ENCODE measurements at places on chromosomes 1 and 21.

DNA sequence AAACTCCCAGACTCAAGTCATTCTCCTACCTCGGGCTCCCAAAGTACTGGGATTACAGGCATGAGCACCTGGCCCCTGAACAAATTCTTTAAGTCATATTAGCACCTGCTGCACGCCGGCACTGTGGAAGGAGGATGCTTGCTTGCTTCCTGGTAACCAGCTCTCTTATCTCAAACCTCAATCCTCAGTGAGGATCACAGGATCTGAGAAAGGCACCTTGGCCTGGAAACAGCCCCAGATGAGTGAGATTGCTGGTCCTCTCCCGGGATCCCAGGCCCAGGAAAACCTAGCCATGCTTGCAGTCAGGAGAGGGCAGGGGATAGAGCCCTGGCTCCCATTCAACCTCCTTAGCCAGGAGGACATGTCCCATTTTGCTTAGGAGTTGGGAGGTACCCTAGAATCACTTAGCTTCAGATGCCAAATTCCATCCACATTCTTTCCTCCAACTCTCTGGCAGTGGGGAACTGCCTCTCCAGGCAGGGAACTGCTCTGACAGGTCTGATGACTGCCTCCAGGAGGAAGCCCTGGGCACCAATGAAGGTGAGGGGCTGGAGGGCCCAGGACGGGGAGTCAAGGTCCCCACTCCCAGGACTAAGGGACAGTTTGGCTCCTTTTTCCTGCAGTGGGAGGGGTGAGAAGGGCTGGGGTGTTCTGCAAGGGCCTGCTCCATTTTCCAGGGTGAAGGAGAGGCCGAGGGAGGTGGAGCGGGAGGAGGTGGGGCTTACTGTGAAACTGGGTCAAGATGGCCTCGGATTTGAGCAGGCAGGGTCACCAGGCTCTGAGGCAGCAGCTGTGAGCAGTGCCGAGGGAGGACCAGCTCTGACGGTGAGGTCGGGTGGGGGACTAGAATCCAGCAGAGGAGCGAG lies 9.5 kb downstream of the GPR37L1 start:
- DNase-seq: no peak

DNA sequence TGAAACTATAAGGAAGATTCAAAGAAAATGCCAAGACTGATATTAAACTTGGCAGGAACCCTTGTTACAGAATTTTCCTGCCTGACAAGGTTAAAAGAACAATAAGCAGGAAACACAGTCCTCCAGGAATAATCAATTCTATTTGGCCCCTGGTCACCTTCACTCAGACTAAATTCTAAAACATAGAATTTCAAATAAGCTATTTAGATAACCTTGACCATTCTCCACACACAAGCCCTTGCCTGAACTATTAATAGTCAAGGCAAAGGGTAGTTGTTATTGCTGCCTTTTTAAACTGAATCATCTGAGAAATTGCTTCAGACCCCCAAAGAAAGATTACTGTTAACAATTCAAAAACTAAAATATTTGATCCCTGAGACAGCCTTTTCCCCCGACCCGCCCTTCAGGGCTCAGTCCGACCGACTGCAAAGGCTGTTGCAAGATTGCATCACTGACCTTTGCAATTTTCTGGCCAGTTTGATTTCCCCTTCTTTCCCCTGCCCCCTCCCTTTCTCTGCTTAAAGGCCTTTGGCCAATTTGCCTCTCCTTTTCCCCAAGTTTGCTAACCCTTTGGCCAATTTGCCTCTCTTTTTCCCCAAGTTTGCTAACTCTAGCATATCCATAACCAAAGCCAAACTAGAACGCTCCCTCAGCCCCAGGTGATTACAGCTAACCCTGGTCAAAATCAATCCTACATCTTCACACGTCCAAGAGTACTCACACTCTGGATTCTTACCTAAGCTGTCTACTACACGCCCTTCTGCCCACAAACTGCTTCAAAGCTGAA lies 1.4 kb upstream of the G0S2 start:
- no peak for DNase-seq

- peak; percentile 17 for DNase-seq
Measured at GRCh38 chr1:245956225-245956624, 550.9 kb downstream of the SMYD3 start.

GRCh38 chr1:150596095-150596892 lies 16.9 kb upstream of the MCL1 start:
- DNase-seq: no peak

DNA sequence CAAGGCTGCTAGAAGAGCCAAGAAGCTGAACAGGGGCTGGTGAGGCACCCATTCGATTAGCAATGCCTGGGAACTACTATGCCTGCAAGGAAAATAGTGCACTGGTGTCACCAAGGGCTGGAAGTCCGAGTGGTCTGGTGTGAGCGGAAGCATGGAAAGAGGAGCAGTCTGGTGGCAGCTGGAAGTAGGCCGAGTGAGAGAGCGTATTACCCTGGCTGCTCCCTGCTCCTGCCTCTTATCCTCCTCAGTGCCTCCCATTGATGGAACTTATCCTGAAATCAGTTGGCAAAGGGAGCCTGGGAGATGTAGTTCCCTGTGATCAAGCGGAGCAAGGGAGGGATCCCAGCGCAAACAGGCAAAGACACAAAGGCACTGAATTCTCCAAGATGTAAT lies 9.6 kb downstream of the SMAP2 start:
- no peak for DNase-seq

- no peak for DNase-seq
Measured at GRCh38 chr1:15083578-15083977, 70.0 kb upstream of the TMEM51 start.

GRCh38 chr21:25572861-25573310 lies 34.4 kb downstream of the MRPL39 start:
- DNase-seq: peak; percentile 69

DNA sequence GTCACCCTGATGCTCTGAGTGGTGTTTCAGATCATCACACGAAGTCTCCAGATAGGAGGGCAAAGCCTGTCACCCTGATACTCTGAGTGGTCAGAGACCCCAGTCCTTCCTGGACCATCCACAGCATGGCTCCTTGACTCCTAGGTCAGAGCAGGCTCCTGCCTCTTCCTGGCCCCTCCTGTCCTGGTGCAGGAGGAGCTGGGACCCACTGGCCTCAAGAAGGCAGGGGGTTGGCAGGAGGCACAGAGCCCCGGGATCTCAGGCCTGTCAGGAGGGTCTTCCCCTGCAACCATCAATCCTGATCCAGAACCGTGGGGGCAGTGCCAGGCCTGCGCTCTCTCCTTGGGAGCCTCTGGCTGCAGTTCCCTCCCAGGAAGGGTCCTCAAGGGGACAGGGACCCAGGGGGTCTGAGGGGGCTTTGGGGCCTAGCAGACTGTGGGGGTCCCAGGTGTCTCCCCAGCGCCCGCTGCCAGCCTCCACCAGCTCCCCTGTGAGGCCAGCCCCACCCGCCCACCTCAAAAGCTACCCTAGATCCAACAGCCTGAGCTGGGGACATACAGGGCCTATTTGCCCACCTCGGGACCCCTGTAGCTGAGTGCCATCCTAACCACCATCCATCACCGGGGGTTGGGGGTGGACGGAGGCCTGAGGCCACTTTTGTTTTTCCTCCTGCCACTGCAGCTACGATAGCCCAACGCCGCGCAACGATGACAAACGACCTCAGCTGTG lies 27.5 kb downstream of the COL6A1 start:
- DNase-seq: no peak

DNA sequence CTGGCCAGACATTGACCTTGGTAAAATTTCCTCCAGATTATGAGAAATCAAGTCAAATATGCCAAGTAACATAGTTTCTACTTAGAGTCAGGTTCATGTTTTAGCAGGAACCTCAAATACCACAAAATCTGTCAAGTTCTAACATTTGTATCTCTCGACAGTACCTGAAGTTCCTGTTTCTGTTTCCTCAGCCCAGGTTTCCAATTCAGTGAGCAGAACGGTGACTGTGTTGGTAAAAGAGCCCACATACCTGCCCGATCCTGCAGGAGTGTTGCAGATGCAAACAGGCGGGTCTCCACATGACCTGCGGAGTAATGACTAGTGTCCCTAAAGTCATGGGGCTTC lies 57.9 kb upstream of the LGALS8 start:
- peak; percentile 64 for DNase-seq

- no peak for DNase-seq
Measured at GRCh38 chr1:117286145-117286544, 75.4 kb upstream of the VTCN1 start.

DNA sequence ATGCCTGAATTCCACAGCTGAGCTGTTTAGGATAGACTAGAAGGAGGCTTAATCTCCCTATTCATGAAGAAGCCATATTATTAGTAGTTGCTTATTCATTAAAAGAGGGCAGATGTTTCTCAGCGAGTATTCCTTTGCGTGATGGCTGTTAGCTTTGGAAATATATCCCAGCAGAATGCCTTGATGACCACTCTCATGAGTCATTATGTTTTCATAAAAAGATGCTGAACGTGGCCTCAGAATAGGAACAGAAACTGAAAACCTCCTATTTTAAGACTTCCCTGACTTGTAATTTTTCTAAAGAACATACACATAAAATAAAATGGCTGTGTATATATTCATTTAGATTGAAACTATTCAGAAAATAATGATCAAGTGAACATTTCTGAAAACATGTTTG lies 9.6 kb upstream of the PLA2G4A start:
- DNase-seq: no peak

DNA sequence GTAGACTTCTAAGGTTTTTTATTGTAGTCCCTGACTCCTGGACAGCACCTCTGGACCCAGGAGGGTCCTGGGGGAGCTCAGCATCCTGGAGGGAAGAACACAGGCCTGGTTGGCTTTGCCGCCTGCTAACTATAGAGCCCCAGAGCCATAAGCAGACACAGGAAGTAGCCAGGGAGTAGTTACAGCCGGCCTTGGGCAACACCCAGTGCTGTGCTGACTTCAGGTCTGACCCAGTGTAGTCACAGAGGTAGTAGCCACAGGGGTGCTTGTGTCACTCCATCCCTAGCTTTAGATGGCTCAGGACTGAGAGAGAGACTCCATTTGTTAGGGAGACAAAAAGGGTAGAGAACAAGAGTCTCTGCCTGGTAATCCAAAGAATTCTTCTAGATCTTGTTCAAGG lies 21.9 kb downstream of the MCOLN2 start:
- no peak for DNase-seq

GRCh38 chr1:3064901-3065300 lies 4.1 kb upstream of the PRDM16 start:
- no peak for DNase-seq

GRCh38 chr1:212529211-212529741 lies 79.3 kb upstream of the ATF3 start:
- no peak for DNase-seq

GRCh38 chr1:220970311-220970710 lies 91.1 kb downstream of the HLX start:
- DNase-seq: no peak

DNA sequence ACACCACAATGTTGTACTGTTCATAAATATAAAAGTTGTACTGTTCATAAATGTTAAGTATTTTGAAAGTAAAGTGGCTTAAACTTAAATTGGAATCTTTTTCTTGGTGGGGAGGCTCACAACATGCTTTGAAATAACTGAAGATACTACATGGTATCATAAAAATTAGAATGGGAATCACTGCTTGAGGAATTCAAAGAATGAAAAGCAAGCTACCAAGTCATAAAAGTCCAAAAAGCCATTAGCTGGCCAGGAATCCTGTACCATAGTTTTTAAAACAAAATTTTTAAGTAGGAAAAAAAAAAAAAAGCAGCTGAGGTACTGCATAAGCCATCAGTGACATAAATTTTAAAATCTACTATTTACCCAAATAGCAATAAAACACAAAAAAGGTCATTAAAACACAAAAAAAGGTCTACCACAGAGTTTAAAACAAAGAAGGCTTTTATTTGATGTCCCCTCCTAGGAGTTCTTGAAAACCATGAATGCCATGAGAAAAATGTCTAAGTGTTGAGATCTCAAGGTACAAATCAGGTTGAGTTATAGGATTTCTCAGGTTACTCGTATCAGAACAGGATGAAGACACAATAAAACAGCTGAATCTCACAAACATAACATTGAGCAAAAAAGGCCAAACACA lies 8.6 kb downstream of the ZZZ3 start:
- DNase-seq: no peak

- no peak for DNase-seq
Measured at GRCh38 chr1:8152731-8153702, 126.9 kb upstream of the ERRFI1 start.

GRCh38 chr1:174818014-174818616 lies 181.6 kb upstream of the CACYBP start:
- DNase-seq: no peak

- DNase-seq: no peak
Measured at GRCh38 chr1:189751311-189751710, 726.4 kb downstream of the BRINP3 start.

- DNase-seq: no peak
Measured at GRCh38 chr1:32363713-32364112, 1.4 kb downstream of the TSSK3 start.

GRCh38 chr1:36411674-36412648 lies 14.3 kb upstream of the LSM10 start:
- peak; percentile 32 for DNase-seq

- DNase-seq: no peak
Measured at GRCh38 chr1:22371408-22371807, 80.2 kb upstream of the ZBTB40 start.

DNA sequence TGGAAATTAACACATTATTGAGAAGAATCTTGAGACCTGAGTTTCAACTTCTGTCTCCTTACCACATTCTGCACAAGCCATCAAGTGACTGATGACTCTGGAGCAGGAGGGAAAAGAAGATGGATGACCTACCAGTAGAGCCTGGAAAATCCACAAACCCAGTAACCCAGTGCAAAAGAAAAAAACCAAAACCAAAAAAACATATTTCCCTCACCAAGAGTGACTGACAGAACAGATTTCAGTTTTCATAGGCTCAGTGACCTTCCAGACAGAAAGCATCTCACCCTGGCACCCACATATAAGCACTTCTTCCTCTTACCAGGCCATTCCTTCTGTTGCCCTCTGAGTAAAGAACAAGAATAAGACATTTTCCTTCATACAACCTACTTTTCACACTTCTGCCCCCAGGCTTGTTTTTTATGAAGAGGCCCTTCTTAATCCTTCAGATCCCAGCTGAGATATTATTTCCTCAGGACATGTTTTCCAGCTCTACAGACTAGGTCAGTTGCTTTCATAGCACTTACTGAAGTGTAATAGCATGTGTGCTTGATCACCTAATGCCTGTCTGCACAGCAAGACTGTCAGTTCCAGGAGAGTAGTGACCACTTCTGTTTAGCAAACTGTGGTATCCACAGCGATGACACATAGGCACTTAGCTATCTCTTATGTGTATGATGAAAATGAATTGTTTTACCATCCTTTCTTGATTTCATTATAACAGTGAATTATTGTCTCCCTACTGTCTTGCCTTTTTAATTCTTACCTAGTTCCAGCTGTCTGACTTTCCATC lies 4.0 kb downstream of the TSACC start:
- DNase-seq: no peak

DNA sequence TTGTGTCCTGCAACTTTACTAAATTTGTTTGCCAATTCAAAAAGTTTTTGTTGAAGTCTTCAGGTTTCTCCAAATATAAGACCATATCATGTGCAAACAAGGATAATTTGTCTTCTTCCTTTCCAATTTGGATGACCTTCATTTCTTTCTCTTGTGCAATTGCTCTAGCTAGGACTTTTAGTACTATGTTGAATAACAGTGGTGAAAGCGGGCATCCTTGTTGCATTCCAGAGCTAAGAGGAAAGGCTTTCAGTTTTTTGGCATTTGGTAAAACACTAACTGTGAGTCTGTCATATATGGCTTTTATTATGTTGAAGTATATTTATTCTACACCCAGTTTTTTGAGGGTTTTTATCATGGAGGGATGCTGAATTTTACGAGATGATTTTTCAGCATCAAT lies 630.0 kb upstream of the ADGRL2 start:
- no peak for DNase-seq

All from B cell (primary cell).